ENCODE measurements at places on chromosomes 5 and 9. TPM values are rescaled to one million over a fixed set of nuclear protein-coding genes. Genes with fewer than 3 reads are reported as not detected.

PCDHB5 gene
- 0.07 TPM for total RNA-seq

DNA sequence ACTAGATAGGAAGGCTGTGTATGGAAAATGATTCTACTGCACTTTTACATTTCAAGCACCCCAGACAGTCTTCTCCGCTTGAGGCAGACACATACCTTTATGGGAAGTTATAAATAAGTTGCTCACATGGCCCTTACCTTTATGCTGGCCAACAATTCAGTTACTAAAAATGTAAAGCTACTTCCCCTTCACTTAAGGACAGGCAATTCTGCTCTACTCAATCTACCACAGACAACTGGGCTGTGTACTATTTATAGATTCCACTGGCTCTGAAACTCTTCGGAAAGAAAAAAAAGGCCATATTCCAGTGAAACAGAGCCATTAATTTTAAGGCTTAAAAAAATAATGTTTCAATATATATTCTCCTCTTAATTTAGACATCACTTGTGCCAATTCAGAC, 59.4 kb downstream of the ELAVL2 start:
- no peak for DNase-seq

PCDHA1 gene
- not detected for total RNA-seq

DNA sequence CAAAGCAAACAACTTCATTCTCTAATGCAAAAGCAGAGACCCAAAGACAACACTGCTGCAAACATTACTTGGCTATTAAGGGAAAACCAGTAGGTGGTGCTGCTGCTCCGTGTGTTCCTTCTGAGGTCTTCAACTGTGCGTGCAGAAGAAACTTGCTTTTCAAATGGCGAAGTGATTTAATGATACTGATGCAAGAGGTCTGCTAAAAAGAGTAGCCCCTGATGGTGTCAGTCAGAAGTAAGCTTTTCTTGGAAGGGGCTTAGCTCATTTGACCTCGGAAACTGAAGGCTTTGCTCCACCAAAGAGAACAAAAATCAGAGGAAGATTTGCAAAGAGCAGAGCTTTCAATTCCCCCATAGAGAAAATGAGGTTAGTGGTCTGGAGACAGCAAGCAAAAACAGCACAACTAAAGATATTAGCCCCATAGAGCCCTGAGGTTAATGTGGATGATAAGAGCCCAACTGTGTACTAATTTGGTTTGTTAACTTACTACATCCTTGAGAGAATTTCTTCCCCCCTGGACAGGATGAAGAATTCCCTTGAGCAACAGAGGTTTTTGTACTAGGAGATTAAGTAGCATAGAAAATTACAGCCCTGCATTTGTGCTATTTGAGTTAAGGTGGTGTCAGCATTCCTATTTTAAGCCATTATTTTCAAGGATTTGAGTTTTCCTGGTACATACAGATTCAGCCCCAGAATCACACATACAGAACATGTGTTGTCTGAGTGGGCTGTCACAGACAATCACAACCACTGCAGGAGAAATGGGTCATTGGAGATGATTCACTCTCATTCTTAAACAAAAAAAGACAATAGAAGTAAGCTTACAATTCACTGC, 153.2 kb upstream of the C9orf72 start:
- DNase-seq: peak; percentile 46

MED7 gene
- 10.0 TPM for total RNA-seq

DNA sequence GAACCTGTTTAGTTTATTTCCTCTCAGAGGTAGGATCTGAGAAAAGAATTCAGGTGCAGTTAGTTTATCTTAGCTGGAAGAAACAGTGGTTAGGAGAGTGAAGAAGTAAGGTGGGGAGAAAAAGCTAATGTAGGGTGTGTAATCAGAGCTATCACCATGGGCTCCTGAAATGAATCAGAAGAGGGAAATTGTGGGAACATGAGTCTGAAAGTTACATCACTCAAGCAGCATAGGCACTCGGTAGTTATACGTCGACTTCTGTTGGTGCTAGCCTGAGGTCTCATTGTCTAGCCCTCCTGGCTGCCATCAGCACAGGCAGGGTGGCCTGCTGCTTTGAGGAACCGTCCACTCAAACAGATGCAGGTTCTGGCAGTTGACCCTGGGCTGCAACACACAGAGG, 56.7 kb upstream of the NPR3 start:
- no peak for DNase-seq

DNA sequence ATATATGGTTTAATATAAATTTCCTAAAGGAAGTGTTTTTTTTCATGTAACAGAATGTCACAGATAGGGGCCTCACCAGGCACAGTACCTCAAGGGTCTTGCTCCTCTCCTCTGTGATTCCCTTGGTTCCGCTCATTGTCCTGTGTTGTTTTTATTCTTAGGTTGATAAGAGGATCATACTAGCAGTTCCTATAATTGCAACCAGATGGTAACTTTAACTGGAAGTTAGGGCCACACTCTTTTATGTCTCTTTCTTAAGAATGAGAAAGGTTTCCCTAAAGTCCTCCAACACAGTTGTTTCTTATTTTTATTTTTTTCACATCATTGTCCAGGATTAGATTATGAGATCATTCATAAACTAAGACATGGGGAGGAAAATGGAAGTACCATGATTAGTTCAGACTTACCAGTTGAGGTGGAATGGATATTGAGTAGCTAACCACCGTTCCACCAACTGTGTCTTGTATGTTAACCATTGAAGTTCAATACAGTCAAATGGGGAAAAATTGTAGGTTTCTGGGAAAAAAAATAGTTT, 41.1 kb downstream of the FAM174A start:
- DNase-seq: no peak

PCSK1 gene
- total RNA-seq: not detected

IFNB1 gene
- total RNA-seq: not detected

DNA sequence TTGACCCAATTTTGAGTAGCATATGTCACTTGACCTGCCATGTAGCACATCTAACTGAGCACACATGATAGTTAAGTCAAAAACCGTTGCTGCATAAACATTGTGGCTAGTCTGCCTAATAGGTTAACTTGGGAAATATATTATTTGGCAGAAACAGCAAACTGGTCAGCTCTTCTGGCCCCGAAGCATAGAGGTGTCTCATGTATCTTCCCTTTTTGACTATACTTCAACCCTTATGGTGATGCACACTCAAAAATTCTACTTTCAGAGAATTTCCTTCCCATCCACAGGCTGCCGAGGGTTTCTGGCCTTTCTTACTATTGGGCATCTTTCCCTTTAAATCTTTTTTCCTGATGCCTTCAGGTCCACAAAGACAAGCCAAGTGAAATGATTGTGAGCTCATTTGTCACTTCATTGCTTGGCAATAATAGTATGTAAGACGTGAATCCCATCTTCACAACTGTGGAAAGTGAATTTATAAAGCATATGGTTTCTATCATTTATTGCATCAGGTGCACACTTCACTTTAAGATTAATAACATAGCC, 41.2 kb downstream of the MOCS2 start:
- no peak for DNase-seq

- DNase-seq: no peak
Measured at GRCh38 chr5:115470921-115471320, 73.7 kb downstream of the FEM1C start.

MACIR gene
- 5.5 TPM for total RNA-seq

DNA sequence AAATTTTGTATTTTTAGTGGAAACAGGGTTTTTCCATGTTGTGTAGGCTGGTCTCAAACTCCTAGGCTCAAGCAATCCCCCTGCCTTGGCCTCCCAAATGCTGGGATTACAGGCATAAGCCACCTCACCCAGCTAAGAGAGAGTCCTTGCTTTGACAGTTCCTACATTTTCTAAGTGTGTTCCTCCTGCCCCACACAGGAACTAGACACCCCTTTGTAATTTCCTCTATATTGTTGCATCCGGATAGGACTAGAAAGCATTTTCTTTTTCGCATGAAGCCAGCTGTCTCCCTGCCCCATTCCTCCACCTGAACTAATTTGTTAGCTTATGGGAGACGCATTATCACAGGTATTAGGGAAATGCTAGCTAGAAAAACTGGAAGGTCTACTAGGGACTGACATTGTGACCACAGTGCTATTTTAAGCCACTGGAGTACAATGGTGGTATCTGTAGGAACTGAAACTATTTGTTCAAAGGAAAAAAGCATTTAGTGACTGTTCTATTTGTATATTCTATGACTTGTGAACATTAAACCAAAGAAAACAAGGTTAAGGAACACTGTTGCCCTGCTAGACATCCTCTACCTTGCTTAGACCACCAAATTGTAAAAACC, 214.1 kb downstream of the SMARCA2 start:
- DNase-seq: no peak

GRCh38 chr9:19184144-19184917, 46.2 kb upstream of the DENND4C start:
- peak; percentile 76 for DNase-seq
